ENCODE measurements at places on chromosomes 16 and 17.
A peak's percentile ranks its signal among the peaks of the same experiment; 100 is the strongest.

DNA sequence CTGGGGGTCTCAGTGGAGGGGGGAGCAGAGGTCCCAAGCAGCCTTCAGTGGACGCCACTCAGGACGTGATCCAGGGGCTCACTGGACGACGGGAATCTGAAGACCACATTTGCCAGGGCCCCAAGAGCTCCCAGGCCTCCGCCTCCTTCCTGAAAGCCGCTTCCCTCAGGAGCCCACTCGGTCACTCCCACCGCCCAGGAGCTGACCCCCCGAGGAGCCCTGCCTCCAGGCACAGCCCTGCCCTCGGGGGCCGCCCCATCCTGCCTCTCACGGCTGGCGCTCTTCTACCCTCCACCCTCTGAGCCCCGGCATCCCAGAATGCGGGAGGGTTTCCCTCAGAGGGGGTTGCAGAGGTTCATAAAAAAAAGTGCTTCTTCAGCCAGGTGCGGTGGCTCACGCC, 24.2 kb downstream of the TIMM22 start:
- DNase-seq = no peak

GRCh38 chr17:42169351-42169750, 11.6 kb downstream of the KCNH4 start:
- no peak for DNase-seq

GRCh38 chr16:83968891-83969649, 1.0 kb downstream of the NECAB2 start:
- no peak for DNase-seq

GRCh38 chr17:67256075-67256732, 11.2 kb upstream of the HELZ start:
- DNase-seq = no peak

DNA sequence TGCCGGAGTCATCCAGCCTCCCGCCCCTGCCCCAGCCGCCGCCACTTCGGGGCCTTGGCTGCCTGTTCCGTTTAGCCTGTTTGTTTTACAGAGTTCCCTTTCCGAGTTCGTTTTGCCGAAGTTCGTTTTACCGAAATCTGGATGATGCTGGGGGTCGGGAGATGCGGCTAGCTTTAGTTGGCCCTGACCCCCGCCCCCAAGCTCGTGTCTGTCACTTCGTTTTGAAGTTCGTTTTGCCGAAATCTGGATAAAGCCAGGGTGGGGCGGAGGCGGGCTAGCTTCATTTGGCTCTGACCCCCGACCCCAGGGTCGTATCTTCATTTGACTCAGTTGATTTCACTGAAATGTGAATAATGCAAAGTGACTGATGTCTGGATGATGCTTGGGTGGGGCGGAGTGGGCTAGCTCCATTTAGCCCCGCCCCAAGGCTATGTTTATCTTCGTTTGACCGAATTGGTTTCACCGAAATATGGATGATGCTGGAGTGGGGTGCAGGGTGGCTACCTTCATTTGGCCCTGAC, 591 bp downstream of the PSMD7 start:
- DNase-seq = no peak

GRCh38 chr17:351449-351738, 1.2 kb downstream of the RPH3AL start:
- no peak for DNase-seq

GRCh38 chr16:53761962-53762703, 58.2 kb downstream of the FTO start:
- DNase-seq = no peak

GRCh38 chr16:3529175-3529574, 28.4 kb downstream of the CLUAP1 start:
- no peak for DNase-seq

DNA sequence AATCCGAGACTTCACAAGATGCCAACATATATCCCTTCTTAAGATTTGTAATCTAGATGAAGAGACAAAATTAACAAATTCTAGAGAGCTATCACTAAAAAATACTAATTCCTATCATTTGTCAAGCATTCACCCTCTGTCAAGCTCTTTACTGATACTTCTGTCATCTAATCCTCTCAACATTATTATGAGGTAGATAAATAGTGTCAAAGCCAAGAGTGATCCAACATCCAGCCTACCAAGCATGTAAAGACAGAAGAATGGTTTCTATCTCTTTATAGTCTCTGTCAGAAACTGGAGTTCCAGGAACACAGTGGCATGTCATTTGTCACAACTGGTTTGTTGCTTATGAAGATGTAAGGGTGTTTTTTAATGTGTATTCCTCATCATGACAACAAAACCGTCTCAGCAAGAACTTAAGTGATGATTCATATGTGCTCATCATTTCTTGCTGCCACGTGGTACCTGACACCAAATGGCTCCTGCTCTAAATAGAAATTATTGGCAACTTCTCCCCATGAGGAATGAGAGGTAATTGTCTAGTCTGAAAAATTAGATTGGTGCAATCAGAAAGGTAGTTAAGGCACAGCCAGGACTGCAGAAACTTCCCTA, 196.8 kb downstream of the TOX3 start:
- no peak for DNase-seq

GRCh38 chr17:6476810-6477179, 32.5 kb downstream of the PIMREG start:
- no peak for DNase-seq

DNA sequence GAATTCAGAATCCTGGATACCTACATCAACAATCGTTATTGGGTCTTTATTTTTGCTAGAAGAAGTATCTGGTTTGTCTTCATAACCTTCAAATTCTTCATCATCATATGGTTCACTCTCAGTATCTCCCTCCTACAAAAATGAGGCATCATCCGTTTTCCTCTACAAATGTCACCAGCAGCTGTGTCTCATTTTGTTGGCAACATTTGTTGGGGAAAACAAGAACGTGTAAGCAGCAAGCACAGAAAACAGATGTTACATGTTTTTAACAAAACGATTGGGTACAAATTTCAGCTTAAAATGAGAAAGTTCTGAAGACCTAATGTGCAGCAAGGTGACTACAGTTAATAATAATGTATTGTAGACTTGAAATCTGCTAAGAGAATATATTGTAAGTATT, 8.7 kb downstream of the CCDC47 start:
- DNase-seq = no peak

- DNase-seq = no peak
These were observed 2.9 kb downstream of the ARHGEF15 start for GRCh38 chr17:8312726-8313600.

DNA sequence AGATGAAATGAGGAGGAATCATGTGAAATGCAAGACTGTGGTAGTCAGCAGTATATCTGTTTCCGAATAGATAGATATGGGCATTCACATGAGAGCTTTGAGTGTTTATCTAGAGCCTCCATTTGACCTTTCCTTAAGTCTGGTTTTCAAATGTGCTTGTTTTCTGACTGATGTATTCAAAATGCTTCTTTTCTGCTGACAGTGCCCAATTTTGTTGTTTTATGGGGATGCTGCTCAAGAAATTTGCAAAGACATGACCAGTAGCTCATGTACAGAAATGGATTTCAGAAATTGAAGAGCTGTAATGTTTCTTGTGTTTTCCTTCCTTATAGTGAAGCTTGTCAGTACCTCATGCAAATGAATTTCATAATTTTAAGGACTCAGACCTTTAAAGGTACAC, 903.4 kb upstream of the CDH8 start:
- no peak for DNase-seq

DNA sequence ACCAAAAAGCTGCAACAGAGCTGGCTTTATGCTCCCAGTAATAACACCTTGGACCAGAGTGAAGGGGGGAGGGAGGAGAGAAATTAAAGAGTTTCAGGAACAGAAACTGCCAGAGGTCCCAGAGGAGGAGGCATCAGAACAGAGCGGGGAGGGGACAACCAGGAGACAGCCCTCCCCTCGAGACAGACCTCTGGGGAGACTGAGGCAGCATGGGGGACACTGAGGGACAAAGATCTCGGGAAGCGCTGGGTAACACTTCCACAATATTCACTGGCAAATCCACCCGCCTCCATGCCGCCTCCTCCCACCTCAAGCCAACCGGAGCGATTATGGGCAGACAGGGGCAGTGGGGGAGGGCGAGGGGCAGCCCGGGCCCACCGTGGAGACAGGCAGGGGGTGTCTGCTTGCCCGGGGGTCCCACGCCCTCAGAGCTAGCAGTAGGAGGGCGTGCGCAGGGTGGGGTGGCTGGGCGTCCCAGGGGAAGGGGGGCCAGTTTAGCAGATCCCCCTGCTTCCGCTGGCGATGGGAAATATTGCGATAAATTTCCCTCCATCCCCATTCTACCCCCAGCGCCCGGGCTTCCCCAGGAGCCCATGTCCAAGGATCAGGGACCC, 1.2 kb downstream of the PCGF2 start:
- DNase-seq = no peak

- peak; percentile 58 for DNase-seq
These were observed 523.0 kb upstream of the CA10 start for GRCh38 chr17:52681480-52681879.

DNA sequence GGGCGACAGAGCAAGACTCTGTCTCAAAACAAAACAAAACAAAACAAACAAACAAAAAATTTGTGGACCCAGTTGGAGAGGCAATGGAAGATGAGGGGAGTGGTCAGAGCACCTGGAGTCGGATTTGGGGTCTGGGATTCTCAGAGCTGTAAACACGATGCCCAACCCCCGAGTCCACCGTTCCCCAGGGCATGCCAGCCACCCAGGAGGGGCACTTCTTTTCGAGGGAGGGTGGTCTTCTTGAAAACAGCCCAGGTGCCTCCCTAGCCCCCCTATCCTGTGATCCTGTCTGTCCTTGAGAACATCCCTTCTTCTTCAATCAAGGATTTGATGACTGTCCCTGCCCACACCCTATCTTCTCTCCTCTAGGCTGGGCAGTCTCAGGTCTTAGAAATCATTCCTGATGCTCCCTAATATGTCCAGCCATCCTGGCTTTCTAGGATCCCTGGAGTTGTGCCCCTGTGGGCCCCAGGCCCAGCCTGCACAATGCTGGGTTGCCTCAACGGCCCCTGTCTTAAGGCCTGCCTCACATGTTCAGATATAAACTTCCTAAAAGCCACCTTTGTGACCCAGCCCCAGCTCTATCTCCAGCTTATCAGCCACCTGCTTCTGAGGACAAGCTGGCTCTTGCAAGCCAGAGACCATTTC, 3.1 kb upstream of the SLC13A2 start:
- no peak for DNase-seq

- no peak for DNase-seq
These were observed 9.3 kb downstream of the ADCY7 start for GRCh38 chr16:50275428-50276325.

DNA sequence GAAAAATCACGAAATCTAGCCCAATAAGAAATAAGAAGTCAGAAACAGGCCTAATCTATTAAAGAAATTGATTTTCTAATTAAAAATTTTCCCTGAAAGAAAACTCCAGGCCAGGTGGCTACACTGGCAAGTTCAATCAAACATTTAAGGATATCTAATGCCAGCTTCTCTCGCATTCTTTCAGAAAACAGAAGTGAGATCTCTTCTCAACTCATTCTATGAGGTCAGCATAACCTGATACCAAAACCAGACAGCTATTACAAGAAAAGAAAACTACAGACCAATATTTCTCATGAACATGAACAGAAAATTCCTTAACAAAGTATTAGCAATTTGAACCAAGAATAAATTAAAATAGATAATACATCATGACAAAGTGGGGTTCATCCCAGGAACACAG, 52.4 kb downstream of the AXIN2 start:
- no peak for DNase-seq

DNA sequence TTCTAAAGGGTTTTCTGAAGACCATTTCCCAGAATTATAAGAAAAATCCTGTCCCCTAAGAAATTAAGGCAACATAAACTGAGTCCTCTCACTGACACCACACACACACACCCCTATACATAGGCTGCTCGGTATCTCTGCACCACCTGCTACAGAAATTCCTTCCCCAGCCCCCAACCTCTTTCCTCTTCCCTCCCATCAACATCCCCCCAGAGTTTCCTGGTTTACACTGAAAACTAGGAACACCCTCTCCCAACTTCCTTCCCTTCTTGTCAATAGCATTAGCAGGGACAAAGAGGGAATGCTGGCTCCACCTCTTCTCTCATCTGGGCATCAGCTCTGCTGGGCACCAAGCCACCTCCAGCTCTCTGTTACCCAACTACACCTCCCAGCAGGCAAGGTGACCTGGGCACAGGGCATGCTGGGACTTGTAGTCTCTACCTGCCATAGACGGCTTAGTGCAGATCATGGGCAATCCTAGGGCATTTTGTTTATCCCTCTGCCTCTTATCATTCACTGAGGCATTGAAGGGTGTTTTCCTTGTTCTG, 15.7 kb downstream of the CAVIN1 start:
- peak; percentile 64 for DNase-seq

GRCh38 chr17:61837175-61838051, 25.9 kb downstream of the BRIP1 start:
- DNase-seq = no peak
